Forelimb muscle (tissue), 1 donor: ENCODE measurements at places on chromosomes 12 and 14.

DNA sequence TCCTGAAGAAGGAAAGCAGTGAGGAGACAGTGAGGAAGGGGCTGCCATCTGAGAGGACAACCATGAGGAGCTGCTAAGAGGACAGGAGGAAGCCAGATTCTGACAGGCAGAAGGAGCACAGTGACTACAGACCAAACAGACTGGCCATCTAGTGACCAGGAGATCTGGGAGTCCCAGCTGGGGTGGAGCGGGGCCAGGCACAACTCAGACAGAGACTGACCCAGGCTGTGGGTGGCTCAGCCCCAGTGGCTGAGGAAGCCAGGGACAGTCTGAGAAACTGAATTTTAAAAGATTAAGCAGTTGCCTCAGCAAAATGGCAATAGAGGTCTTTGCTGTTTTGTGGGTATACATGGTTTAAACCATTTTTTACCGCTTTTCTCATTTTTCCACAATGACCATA is 28.9 kb downstream of the LRRC74A start:
- DNase-seq, result no peak

DNA sequence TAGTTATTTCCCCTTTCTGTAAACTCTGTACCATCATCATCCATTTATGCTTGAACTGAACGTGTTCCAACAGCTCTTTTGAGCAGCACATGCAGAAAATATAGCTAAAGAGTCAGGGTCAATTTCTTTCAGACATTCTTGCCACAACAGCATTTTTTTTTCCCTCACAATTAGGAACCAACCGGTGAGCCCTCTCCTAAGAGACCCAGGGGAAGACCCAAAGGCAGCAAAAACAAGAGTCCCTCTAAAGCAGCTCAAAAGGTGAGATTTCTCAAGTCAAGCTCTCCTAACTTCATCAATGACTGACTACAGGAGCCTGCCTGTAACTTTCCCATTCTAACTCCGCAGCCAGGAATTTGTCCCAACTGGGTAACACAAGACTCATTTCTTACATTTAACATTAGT is 3.5 kb downstream of the HMGA2 start:
- no peak for DNase-seq

DNA sequence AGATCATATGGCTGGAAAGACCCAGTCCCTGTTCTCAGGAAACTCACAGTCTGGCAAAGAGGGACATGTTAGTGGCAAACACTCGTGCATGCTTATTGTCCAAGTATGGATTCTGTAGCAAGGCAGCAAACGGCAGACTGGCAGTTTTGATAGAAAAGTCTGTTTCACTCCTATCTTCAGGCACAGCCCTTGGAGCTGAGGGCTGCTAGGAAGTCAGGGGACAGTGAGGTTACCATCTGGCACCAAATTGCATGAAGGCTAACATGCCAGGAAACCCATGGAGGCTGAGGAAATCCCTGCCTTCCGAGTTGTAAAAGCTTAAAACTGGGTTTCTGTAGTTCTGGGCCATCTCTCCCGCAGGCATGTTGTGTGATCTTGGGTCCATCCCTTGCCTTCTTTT is 32.9 kb downstream of the CALM1 start:
- DNase-seq, result no peak

GRCh38 chr14:98513558-98513957 is 758.4 kb downstream of the BCL11B start:
- DNase-seq, result no peak

DNA sequence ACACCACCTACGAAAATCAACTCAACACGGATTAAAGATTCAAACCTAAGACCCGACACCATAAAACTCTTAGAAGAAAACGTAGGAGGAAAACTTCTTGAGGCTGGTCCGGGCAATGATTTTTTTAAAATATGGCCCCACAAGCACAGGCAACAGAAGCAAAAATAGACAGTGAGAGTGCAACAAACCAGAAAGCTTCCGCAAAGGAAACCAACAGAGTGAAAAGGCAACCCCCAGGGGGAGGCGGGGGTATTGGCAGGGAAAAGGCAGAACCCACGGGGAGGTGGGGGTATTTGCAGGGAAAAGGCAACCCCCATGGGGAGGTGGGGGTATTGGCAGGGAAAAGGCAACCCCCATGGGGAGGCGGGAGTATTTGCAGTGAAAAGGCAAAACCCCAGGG is 20.5 kb upstream of the FBRSL1 start:
- no peak for DNase-seq

- DNase-seq, result no peak
Observed at GRCh38 chr14:22152903-22153302, 436.1 kb downstream of the DAD1 start.
